Esophagus squamous epithelium (tissue), 5 donors: ENCODE measurements at places on chromosomes 11 and 22.

DNA sequence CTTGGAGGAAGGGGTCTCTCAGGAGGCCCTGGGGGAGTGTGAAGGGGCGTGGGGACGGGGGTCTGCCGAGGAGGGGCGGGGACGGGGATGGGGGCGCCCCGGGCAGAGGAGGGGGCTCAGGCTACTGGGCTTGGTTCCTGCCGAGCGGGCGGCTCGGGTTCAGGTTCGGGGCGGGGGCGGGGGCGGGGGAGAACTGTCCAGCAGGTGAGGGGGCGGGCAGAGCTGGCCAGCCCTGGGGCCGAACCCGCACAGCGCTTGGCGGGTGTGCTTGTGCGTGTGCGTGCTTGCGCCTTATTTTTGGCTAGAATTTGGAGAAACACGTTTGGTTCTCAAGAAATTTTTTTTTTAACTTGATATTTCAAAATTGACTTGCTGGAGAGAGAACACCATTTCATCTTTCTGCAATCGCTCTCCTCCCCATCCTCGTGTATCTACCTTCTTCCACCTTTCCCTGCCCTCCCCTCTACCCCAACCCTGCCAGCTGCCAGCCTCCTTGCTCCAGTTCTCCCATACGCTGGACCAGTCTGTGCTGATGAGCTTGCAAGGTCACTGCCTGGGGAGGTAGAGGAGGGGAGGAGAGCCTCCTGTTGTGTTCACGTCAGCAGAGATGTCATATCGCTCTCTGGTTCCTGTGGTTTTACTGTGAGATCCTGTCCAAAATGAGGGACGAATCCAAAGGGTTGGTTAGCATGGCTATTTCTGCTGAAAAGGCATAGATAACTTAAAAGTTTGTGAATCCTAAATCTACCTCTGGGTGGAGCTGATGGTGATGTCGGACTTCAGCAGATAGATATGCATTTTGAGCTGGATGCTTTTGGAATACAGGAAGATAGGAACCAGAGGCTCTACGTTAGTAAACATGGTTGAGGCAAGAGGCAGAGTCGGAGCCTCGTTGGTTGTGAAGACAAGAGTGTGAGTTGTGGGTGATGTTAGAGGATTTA lies 668 bp downstream of the MADD start:
- no peak for DNase-seq
- peak overlapping the region; percentile 86 for H3K4me3 ChIP-seq
- H3K27ac ChIP-seq: peak overlapping the region; percentile 98
- peaks cover 11% of the 10 kb centered on the region for H3K36me3 ChIP-seq
- H3K27me3 ChIP-seq: no peaks in the 10 kb centered on the region

DNA sequence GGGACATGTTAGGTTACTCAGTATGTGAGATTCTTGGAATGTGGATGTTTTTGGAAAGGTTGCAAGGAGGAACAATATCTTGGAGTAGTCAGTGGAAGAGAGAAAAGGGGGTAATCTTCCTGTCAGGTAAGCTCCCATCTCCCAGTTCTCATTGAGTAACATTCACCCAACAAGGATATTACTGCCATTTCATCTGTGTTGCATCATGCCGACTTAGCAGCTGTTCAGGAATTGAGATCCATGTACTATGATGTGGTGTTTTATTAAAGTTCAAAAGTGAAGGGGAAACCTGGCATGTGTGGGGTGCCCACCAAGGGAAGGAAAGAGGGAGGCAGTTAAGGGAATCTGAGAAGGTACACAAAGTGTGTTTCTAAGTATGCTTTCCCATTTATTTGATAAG lies 58.4 kb upstream of the RASSF10 start:
- H3K27ac ChIP-seq: no peak overlapping the region
- no peaks in the 10 kb centered on the region for H3K36me3 ChIP-seq
- H3K4me3 ChIP-seq: no peak overlapping the region
- no peaks in the 10 kb centered on the region for H3K27me3 ChIP-seq
- DNase-seq: no peak

GRCh38 chr11:8686325-8686724 lies 3.7 kb downstream of the RPL27A start:
- no peak overlapping the region for H3K27ac ChIP-seq
- peaks cover 27% of the 10 kb centered on the region for H3K36me3 ChIP-seq
- peaks cover 71% of the 10 kb centered on the region for H3K4me1 ChIP-seq
- H3K27me3 ChIP-seq: no peaks in the 10 kb centered on the region
- no peak for DNase-seq
- no peak overlapping the region for H3K4me3 ChIP-seq

- H3K4me1 ChIP-seq: peaks cover 15% of the 10 kb centered on the region
- DNase-seq: no peak
- H3K36me3 ChIP-seq: no peaks in the 10 kb centered on the region
- H3K27ac ChIP-seq: peak overlapping the region; percentile 82
- H3K27me3 ChIP-seq: no peaks in the 10 kb centered on the region
Measured at GRCh38 chr22:18056161-18056666, 21.6 kb upstream of the PEX26 start.

GRCh38 chr11:10725114-10725906 lies 25.7 kb upstream of the CTR9 start:
- H3K27me3 ChIP-seq: no peaks in the 10 kb centered on the region
- no peak for DNase-seq
- no peak overlapping the region for H3K4me3 ChIP-seq
- no peaks in the 10 kb centered on the region for H3K36me3 ChIP-seq

GRCh38 chr11:29171360-29171950 lies 845.4 kb downstream of the KCNA4 start:
- no peak overlapping the region for H3K4me3 ChIP-seq
- no peaks in the 10 kb centered on the region for H3K36me3 ChIP-seq
- no peak for DNase-seq
- H3K4me1 ChIP-seq: no peaks in the 10 kb centered on the region
- H3K27ac ChIP-seq: no peak overlapping the region

DNA sequence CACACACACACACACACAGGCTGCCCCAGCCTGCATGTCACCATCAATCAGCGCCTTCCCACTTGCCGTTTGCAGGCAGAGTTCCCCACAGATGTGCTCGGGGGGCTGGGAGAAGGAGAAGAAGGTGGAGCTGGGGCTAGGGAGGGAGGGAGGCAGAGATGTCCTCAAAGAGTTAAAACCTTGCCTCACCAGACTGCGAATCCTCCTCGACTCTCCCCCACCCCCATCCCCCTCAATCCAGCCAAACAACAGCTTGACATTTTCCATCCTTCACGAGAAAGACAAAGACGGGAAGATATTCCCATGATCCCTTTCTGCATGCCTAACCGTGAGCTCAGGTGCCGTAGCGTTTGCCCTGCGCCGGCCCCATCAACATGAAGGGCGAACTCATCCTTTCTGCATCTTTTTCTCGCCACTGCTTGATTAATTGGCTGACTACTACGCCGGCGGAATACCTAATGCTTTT lies 365.5 kb downstream of the MIAT start:
- H3K36me3 ChIP-seq: no peaks in the 10 kb centered on the region
- H3K27me3 ChIP-seq: peaks cover 37% of the 10 kb centered on the region
- no peak overlapping the region for H3K27ac ChIP-seq
- H3K4me1 ChIP-seq: no peaks in the 10 kb centered on the region
- H3K4me3 ChIP-seq: no peak overlapping the region

DNA sequence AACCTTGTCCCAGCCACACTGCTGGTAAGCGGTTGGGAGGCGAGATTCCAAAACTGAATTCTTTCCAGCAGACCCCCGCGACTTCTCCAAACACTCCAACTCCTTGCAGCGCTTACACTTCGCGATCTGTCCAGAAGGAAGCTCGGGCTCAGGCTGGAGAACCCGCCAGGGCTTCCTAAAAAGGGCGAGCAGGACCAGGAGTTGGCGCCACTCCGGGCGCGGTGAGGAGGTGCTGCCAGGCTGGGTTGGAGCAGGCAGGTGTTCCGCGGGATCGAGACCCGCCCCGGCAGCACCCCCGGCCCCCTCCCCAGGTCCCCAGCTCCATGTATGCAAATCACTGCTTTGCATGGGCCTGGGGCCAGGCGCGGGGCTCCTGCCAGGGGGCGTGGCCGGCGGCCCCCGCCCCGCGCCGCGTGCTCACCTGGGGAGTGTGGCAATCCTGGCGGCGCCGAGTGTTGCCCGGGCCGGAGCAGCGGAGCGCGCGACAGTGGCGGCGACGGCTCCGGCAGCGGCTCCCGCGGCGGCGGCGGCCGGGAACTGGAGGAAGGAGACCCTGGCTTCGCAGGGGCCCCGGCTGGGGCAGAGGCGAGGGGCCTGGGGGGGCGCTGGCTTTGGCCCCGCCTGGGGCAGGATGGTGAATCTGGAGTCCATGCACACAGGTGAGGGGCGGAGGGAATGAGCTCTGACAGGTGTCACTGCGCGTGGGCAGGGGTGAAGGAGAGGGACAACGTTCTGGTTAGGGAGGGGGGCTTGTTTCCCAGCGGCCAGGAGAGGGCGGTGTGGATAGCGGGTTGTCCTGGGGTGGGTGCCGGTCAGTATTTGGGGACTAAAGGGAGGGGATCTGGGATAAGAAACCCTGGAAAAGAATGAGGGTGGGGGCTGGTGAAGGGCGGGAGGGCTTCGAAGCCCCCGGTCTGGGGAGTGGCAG lies at the start of gene POU2F3:
Gene POU2F3 (plus strand): TSS at position 428 of the 928 bp plus-strand sequence. CDS start 204 bp downstream, at position 632.
- H3K27ac ChIP-seq: no peak within 1 kb of the TSS
- DNase-seq: no peak
- peak within 1 kb of the TSS; percentile 33 for H3K4me3 ChIP-seq
- H3K36me3 ChIP-seq: no peaks in the 10 kb centered on the region
- H3K4me1 ChIP-seq: peaks cover 19% of the 10 kb centered on the region
- H3K27me3 ChIP-seq: peaks cover 55% of the 10 kb centered on the region

DNA sequence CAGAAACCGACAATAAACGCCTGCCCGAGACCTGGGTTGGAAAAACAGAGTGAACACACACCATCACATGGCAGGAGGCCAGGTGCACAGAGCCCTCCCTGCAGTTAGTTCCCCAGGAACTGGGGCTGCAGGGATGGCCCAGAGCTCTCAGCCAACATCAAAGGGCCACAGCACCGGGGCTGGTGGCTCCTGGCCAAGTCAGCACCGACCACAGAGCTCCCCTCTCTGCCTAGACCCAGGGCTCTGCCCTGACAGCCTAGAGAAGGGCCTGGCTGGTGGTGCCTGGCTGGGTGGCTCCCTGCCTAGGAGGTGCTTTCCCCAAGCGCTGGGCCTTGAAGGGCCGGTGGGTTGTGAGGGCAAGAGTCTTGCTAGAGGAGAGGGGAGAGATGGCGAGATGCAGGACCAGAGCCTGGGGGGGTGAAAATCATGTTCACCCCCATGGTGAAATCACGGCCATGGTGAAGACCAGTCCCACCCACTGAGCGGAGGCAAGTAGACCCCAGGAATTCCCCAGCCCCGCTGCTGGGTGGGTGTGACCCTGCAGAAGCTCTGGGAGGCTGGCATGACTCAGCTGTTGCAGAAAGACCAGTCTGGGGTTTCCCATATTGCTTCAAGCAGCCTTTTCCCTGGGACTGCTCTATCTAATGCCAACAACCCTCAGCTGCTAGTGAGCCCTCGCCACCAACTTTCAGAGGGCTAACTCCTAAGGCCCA lies 7.2 kb upstream of the BID start:
- H3K27me3 ChIP-seq: no peaks in the 10 kb centered on the region
- no peak overlapping the region for H3K27ac ChIP-seq
- H3K36me3 ChIP-seq: no peaks in the 10 kb centered on the region

DNA sequence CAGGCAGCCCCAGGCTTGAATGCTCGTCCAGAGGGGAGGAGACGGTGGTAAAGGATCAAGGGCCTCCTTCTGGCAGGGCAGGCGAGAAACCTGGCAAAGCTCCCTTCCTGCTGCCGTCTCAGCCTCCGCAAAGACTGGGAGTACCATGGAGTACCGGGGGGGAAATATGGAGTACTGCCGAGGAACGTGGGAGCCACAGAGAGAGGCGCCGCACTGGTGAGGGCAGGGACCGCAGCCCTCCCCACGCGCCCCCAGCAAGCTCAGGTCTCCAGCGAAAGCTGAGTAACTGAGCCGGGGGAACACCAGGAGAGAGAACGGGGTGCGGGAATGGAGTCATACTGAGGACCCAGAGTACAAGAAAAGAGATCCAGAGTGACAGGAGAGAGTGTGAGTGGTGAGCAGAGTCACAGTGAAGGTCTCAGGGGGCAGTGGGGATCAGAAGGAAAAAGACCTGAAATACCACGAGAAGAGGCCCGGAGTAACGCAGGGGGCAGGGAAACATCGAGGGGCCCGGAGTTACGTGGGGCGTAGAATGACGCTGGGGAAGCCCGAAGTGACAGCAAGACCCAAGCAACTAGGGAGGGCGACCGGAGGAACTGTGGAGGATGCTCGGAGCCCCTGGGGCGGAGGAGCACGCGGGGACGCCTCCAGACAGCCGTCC lies 740 bp downstream of the EML3 start:
- peak overlapping the region; percentile 94 for H3K27ac ChIP-seq
- peaks cover 18% of the 10 kb centered on the region for H3K4me1 ChIP-seq
- H3K36me3 ChIP-seq: peaks cover 10% of the 10 kb centered on the region
- peak overlapping the region; percentile 80 for H3K4me3 ChIP-seq
- H3K27me3 ChIP-seq: no peaks in the 10 kb centered on the region

GRCh38 chr22:36151006-36151595 lies 9.5 kb downstream of the APOL3 start:
- no peaks in the 10 kb centered on the region for H3K27me3 ChIP-seq
- peaks cover 25% of the 10 kb centered on the region for H3K36me3 ChIP-seq
- peaks cover 84% of the 10 kb centered on the region for H3K4me1 ChIP-seq
- H3K27ac ChIP-seq: peak overlapping the region; percentile 75
- H3K4me3 ChIP-seq: no peak overlapping the region

DNA sequence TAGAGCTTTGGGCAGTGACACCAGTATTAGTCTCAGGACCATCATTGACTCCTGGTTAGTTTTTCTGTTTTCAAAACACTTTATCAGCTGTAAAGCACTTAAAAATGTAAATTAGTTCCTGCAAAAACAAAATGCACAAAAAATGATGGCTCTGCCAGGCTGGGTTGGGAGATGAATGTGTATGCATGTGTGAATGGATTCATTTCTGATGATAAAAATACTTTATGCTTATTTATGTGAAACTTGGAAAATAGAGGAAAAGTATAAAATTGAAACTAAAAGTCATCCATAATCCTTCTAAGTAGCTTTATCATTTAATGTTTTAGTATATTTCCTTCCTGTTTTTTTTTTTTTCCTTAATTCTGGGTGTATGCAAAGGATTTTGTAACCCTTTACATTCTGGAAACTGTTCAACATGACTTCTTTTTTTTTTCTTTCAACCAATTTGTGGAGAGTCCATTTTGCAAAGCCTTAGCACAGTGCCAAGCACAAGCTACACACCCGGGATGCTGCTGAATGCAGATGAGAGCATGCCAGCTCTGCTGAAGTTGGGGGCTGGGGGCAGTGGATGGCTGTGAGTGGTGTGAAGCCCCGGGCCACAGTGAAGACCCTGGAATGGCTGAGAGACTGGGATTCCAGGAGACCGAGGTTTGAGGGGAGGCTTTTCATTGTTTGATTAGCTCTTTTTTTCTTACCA lies 37.6 kb downstream of the PTPRJ start:
- no peak overlapping the region for H3K27ac ChIP-seq
- H3K4me3 ChIP-seq: no peak overlapping the region
- H3K4me1 ChIP-seq: peaks cover 2% of the 10 kb centered on the region
- no peak for DNase-seq

DNA sequence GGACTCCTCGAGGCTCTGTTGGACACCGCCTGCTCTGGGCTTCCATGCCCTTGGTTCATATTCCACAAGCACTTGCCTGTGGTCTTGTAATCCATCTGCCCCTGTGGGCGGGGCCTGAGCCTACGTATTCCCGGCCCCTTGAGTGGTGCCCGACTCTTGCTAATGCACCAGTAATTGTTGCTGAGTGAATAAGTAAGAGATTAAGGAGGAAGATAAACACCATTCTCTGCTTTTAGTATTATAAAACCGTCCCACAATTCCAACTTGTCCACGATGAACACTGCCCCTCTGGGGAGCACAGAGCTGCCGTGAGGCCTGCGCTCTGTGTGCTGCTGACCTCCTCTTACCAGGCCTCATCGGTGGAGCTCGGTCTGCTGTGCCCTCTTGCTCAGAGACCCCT lies 50.3 kb downstream of the MICAL2 start:
- H3K4me3 ChIP-seq: no peak overlapping the region
- H3K27me3 ChIP-seq: no peaks in the 10 kb centered on the region
- peak overlapping the region; percentile 67 for H3K27ac ChIP-seq
- no peaks in the 10 kb centered on the region for H3K4me1 ChIP-seq

- no peaks in the 10 kb centered on the region for H3K4me1 ChIP-seq
- no peak overlapping the region for H3K27ac ChIP-seq
- no peak for DNase-seq
Measured at GRCh38 chr22:48416396-48417224, 1411.1 kb downstream of the BRD1 start.
